NCI-H526 treated with DMSO at 0.1 percent for 48 hours (cell line): ENCODE measurements at places on chromosomes 13 and 19.

GRCh38 chr19:10086591-10087192 is 575 bp downstream of the SHFL start:
- no peak for DNase-seq

DNA sequence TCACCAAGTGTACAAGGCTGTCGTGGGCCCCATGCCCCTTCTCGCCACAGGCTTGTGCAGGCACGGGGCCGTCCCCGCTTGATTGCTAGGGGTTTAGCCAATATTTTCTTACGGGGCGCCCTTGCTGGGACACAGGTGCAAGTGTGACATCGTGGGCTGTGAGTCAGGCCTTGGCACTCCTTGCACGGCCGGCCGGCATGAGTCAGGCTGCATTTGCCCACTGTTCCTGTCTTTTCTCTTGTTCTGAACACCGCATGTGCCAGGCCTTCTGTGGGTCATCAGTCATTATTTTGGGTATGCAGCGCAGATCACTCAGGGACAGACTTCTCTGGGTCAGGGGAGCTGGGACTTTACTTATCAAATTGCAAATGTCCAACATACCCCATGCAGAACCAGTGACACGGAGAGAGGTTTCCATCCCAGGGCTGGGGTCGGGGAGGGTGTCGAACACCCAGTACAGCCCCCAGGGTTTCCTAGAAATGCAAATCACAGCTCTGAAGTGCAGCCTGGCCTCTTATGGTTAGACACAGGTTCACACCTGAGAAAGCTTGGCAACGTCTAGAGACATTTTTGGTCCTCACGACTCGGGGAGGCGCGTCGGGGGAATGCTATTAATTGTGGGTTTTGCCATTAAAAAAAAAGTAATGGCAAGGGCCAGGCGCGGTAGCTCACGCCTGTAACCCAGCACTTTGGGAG is 22.5 kb upstream of the KLF2 start:
- no peak for DNase-seq

DNA sequence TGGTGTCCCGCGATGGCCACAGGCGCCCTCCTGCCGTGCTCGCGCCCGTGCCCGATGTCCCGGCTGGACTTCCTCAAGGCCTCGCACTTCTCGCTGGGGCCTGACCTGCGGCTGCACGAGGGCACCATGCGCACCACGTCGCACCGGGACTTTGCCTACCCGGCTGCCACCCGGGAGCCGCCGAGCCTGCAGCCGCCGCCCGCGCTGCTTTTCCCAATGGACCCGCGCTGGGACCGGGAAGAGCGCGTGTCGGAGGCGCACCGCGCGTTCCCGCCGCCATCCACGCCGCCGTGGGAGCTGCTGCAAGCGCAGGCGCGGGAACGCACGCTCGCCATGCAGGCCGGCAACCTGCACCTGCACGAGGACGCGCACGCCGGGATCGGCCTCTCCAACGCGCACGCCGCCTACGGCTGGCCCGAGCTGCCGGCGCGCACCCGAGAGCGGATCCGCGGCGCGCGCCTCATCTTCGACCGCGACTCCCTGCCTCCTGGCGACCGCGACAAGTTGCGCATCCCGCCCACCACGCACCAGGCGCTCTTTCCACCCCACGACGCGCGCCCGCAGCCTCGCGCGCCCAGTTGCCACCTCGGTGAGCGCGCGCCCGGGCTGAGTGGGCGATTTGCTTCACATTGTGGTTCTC is 12.1 kb upstream of the PEX11G start:
- DNase-seq = peak; percentile 46

- no peak for DNase-seq
Observed at GRCh38 chr19:29842471-29843179, 30.8 kb downstream of the CCNE1 start.

DNA sequence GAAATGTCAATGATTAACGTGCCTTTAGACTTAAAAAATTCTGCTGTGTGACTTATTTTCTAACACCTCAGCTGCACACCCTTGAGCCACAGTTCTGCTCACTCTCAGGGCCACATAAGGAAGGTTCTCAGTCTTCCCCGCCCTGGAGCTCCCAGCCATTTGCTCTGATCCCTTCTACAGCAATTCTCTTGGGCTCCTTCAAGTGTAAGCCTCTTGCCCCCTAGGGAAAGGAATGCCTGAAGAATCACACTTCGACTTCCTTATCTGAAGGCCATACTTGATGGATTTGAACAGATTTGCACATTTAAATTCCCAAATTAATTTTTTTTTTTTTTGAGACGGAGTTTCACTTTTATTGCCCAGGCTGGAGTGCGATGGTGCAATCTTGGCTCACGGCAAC is 44.2 kb downstream of the RASA3 start:
- no peak for DNase-seq

- no peak for DNase-seq
Observed at GRCh38 chr19:23286477-23286876, 36.3 kb upstream of the ZNF724 start.

- no peak for DNase-seq
Observed at GRCh38 chr19:31254180-31254551, 95.1 kb downstream of the TSHZ3 start.

DNA sequence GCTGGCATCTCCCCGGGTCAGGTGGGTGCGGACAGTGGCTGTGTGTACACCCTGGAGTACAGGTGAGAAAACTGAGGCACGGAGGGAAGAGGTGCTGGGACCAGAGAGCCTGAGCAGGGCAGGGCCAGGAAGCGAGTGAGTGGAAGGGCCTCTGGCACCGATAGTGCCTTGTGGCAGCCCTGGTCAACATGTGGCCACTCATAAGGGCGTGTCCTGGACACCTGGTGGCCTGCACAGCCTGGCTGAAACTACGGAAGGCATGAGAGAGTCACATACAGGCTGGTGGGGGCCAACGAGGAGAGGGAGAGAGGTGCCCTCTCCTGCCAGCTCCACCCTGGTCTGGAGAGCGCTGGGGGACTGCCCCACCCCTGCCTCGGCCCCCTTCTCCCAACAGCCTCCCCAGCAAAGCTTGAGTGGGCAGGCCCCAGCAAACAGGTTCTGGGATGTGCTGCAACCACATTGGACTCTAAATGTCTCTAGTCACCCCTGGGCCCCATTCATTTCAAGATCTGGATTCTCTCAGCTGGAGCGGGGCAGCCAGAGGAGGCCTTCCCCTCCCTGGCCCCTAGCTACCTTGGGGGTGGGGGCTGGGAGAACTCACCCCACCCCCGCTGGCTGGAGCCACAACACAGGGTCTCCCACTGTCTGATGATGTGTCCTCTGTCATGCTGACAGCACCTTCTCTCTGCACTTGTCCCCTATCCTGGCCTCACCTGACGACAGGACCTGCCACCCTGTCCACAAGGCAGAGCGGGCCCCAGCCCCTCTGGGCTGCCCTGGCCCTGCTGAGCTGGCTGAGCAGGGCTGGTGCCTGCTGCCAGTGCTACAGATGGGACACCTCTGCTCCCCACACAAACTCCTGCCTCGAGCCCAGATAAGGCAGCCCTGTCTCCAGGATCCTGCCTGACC is 5.8 kb downstream of the CBARP start:
- no peak for DNase-seq

GRCh38 chr13:50989476-50989875 is 79.9 kb downstream of the RNASEH2B start:
- no peak for DNase-seq

DNA sequence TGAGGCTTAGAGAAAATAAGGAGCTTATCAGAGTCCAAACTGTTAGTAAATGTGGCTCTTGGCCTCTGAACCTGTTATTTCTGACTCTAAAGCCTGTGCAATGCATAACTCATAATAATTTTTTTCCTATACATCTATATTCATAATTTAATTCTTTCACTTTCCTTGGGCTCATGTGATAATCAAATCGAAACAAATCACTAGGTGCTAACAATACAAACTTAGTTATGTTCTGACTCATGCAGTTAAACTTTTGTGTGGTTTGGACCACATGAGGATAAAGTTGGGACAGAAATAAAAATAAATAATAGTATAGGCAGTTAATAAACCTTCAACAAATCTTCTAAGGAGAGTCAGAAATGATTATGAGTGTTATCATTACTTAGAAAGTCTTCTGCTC is 1629.0 kb downstream of the OLFM4 start:
- DNase-seq = no peak

DNA sequence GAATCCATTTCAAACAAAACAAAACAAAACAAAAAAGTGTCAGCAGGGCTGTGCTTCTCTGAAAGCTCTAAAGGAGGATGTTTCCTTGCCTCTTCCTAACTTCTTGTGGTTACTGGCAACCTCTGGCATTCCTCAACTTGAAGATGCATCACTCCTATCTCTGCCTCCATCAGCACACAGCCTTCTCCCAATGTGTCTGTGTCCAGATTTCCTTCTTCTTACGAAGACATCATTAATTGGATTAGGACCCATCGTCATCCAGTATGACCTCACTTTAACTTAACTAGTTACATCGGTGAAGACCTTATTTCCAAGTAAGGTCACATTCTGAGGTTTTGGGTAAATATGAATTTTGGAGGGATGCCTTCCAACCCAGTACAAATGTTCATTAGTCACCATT is 33.8 kb upstream of the GTF2F2 start:
- no peak for DNase-seq

- no peak for DNase-seq
Observed at GRCh38 chr19:14530506-14530905, 1.1 kb downstream of the TECR start.

- DNase-seq = no peak
Observed at GRCh38 chr13:98467263-98467985, 109.5 kb downstream of the STK24 start.

GRCh38 chr19:55640577-55641425 is at the start of gene ZNF580:
ZNF580 (plus strand) TSS chr19:55641002; CDS start chr19:55642509, 1,507 bp downstream.
- DNase-seq = peak; percentile 55

GRCh38 chr19:10018786-10019185 is 5.5 kb downstream of the RDH8 start:
- DNase-seq = no peak

DNA sequence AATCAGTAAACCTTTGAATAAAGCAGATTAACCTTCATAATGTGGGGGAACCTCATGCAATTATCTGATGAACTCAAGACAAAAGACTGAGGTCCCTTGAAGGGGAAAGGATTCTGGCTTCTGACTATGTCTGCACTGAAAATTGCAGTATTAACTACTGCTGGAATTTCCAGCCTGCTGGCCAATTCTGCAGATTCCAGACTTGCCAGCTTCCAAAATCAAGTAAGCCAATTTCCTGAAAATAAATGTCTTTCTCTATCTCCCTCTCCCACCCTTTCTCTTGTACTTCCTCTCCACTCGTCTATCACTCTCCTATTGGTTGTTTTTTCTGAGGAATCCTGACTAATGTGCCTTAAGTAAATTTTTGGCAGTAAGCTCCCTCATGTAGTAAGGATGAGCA is 1479.9 kb upstream of the PRR20A start:
- DNase-seq = no peak

GRCh38 chr13:45297456-45298205 is 43.4 kb downstream of the TPT1 start:
- no peak for DNase-seq

GRCh38 chr19:6092329-6093286 is 17.7 kb downstream of the RFX2 start:
- peak; percentile 18 for DNase-seq

DNA sequence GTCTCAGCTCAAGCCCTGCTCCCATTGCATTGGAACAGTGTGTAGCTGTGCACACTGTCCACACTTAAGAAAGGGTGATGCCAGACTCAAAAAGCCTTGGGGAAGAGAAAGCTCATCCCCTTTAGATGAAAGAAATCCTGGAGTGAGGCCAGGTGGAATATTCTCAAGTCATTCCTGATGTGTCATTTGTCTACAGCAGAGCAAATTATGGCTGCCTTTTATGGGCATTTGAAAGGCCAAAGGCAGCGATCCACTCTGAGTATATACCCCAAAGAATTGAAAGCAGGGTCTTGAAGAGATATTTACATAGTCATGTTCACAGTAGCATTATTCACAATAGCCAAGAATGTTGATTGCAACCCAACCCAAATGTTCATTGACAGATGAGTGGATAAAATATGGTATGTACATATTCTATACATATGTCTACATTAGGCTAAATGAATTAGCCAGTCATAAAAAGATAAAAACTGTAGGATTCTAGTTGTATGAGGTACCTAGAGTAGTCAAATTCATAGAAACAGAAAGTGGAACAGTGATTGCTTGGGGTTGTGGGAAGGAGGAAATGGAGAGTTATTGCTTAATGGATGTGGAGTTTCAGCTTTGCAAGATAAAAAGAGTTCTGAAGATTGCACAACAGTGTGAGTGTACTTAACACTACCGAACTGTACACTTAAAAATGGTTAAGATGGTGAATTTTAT is 214.9 kb downstream of the KCNRG start:
- DNase-seq = no peak

DNA sequence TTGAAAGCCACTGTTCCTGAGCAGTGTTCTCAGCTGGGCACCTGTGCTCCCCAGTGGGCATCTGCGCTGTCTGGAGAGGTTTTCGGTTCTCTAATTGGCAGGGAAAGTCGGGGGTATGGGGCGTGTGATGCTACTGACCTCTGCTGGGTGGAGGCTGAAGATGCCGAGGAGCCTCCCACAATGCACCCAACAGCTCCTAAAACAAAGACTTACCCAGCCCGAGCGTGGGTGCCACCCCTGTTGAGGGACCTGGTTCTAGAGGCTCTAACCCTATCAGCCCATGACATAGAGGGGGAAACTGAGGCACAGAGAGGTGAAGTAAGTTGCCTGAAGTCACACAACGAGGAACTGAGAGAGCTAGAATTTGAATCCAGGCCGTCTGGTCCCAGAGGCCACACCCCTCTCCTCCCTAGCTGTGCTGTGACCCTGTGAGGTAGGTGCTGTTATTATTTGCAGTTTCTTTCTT is 2.3 kb downstream of the SPACA4 start:
- DNase-seq = peak; percentile 43

GRCh38 chr13:34256236-34256635 is 438.3 kb downstream of the RFC3 start:
- DNase-seq = no peak

DNA sequence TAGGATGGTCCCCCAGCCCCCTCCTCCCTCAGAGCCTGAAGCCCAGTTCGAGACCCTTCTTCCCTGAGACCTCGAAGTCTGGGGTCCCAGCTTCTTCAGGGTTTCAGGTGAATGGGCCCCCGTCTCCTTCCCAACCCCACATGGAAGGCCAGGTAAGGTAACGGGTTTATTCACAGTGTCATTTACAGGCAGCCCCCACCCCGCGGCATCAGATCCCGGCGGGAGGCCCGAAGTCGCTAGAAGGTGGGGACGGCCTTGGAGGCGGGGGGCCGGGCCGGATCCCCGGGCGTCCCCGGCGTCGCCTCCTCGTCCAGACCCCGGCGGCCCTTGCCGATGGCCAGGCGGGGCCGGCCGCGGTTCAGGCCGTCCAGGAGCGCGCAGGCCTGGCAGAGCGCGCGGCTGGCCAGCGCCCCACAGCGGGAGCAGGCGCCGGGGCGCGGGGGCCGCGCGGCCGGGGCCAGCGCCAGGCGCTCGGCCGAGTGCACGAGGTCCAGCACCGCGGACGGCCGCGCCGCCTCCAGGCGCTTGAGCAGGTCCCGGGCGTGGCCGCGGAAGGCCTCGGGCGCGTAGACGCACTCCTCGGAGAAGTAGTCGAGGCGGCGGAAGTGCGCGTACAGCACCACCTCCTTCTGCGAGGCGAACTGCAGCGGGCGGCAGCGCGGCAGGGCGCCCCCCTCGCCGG is 9.7 kb downstream of the CTU1 start:
- DNase-seq = no peak

GRCh38 chr19:23776507-23777205 is 18.0 kb upstream of the ZNF681 start:
- no peak for DNase-seq

- DNase-seq = no peak
Observed at GRCh38 chr19:2171349-2172145, 7.8 kb downstream of the DOT1L start.
